NCI-H1930 (cell line): ENCODE measurements at places on chromosomes 3 and 15.

DNA sequence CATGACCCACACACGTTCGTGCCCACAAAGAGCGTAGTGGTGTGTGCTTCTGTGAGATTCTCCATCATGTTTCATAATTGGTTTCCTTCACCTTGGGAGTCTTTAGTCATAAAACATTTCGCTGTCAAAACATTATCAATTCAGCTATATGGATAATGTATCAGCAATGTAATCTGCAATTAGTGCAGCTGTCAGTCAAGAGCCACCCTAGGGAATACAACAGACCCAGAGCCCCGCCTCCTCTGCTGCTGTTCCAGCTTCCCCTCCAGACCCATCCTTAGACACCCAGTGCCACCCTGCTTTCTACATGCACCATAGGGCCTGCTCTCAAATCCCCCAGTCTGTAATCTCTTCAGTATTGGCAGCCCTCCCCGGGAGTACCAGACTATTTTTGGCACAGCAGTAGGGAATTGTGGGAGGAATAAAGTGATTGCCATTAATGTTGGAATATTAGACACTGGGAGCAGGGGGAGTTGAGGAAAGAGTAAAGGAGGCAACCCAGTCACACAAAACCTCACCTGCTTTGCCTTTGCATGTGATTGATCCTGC is 31.5 kb upstream of the C3orf80 start:
- no peak for DNase-seq

GRCh38 chr3:193899001-193899400 is 236.9 kb upstream of the HES1 start:
- no peak for DNase-seq

GRCh38 chr15:62138124-62138523 is 27.0 kb downstream of the C2CD4B start:
- DNase-seq, result no peak

- no peak for DNase-seq
Observed at GRCh38 chr3:25155652-25156471, 272.2 kb upstream of the RARB start.

GRCh38 chr3:190053919-190054672 is 66.6 kb downstream of the P3H2 start:
- no peak for DNase-seq

GRCh38 chr3:71907996-71908395 is 123.0 kb upstream of the PROK2 start:
- DNase-seq, result no peak

DNA sequence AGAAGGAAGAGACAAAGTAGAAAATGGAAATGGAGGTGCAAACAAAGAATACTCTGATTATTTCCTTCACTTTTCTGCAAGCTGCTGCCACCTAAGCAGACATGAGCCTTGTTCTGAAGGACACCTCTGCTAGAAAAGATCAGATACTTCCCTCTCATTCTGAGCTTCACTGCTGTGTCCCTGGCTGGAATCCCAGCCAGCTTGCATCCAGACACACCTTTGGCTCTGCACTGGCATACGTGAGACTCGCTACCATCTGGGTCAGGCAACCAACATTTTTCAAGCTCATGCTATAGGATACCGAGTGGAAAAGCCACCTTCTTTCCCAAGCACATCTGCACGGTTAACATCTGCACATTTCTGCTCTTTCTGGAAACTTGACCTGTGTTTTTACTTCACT is 166.7 kb upstream of the SUCLG2 start:
- DNase-seq, result no peak

DNA sequence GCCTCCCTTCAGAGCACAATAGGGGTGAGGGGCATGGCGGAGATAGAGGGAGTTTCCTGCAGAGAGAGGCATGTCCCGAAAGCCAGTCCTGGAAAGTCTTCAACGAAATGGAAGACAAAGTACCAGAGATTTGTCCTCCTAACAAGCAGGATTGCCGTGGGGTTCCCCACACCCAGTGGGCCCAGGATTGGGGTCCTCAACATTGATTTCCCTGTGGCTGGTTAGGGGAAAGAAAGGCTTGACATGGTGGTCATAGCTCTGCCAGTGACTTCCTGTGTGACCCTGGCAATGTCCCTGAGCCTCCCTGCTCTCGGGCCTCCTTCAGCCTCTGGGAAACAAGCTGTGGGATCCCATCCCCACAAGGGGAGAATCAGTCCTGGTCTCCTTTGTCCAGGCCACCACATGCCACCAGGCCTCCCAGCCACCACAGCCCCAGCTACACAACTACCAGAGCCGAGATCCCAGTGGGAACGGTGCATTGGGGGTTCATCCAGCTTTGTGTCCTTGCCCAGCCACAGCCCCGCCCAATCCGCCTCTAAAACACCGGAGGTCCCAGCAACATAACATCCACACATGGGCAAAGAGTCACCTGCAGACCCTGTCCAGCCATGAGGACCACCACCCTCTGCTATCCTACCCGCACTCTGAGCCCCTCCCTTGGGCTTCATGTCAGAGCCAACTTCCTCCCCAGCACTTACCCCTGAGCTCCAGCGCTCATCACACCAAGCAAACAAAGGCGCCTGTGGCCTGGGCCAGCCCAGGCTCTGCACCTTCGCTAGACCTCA is 63.0 kb downstream of the ADAMTS17 start:
- DNase-seq, result no peak

GRCh38 chr3:11006986-11007933 is 14.7 kb downstream of the SLC6A1 start:
- DNase-seq, result no peak

GRCh38 chr3:161219495-161219894 is 1.6 kb upstream of the NMD3 start:
- DNase-seq, result no peak
